Activated CD8-positive, alpha-beta memory T cell treated with anti-CD3 and anti-CD28 coated beads, Interleukin-2, amount 10 ng/mL, durations not matched to agents 7 days and 5 days (primary cell): ENCODE measurements at places on chromosomes 2 and 18. TPM values are rescaled to one million over a fixed set of nuclear protein-coding genes. Genes with fewer than 3 reads are reported as not detected.

GRCh38 chr18:51537487-51537886 is 340.0 kb upstream of the MEX3C start:
- H3K27ac ChIP-seq: no peak overlapping the region
- no peaks in the 10 kb centered on the region for H3K4me1 ChIP-seq
- peak; percentile 42 for DNase-seq
- H3K36me3 ChIP-seq: no peaks in the 10 kb centered on the region

GRCh38 chr2:64698668-64699444 is 45.1 kb upstream of the SERTAD2 start:
- H3K4me1 ChIP-seq: peaks cover 57% of the 10 kb centered on the region
- peak overlapping the region; percentile 93 for H3K27ac ChIP-seq
- peaks cover 25% of the 10 kb centered on the region for H3K36me3 ChIP-seq
- DNase-seq: no peak

ATOH8 gene
- 0.40 TPM for total RNA-seq

DNA sequence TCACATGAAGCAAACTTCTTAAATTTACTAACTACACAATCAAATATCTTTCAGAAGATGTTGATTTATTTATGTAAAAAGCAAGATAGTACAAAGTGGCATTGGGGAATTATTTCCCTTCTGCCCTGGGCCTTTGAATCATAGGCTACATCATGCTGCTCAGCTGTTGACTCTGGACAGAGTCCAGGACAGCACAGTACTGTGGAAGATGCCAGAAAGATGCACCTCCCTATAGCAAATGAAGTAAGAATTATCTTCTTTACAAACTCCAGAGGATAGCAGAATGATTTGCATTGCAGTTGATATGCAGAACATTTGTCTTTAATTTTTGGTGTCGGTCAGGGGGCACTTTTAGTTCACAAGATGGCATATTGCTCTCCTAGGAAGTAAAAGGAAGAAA is 1354.5 kb upstream of the ZEB2 start:
- H3K4me1 ChIP-seq: no peaks in the 10 kb centered on the region
- H3K27ac ChIP-seq: no peak overlapping the region
- H3K27me3 ChIP-seq: no peaks in the 10 kb centered on the region
- H3K36me3 ChIP-seq: no peaks in the 10 kb centered on the region
- H3K4me3 ChIP-seq: no peak overlapping the region
- DNase-seq: no peak

GRCh38 chr2:174263997-174264396 is 15.7 kb upstream of the OLA1 start:
- DNase-seq: no peak
- H3K36me3 ChIP-seq: no peaks in the 10 kb centered on the region
- H3K27ac ChIP-seq: no peak overlapping the region
- H3K27me3 ChIP-seq: peaks cover 51% of the 10 kb centered on the region
